NCI-H526 (cell line): ENCODE measurements at places on chromosomes 7 and 10.

GRCh38 chr7:81641873-81642272, 128.0 kb downstream of the HGF start:
- peak; percentile 53 for DNase-seq

DNA sequence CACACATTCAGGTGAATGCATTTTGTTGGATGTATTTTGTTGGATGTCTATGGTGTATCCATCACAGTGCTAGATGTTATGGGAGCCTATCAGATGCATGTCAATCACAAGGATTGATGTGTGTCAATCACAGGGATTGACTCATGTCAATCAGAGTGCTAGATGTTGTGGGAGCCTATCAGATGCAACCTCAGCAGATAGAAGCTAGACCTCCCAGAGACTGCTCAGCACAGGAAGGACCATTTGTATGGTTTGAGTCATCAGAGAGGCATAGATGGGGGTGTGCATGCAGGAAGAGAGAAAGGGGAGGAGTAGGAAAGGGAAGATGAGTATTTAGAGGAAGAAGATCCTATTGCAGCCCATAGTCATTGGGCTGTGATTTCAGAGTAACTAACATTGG, 48.3 kb upstream of the PITRM1 start:
- no peak for DNase-seq

DNA sequence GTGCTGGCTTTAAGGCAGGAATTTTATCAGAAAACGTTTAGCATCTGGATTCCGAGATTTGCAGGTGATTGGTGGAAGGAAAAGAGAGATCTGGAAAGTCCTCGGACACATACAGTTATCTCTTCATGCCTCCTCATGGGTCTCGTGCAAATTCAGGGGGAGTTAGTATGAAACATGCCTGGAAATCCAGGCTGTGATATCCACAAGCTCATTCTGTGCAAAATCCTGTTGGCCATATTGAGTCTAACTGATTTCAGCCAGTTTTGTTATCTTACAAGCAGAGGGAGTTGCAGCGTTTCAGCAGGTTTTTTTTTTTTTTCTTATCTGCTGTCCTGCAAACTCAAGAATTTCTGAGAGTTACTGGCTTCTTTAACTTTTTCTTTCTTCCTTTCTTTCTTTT, 411.5 kb downstream of the GALNT17 start:
- no peak for DNase-seq

GRCh38 chr10:31515819-31516402, 196.9 kb downstream of the ZEB1 start:
- DNase-seq = peak; percentile 64

- peak; percentile 54 for DNase-seq
These were observed 118.2 kb downstream of the CDK6 start for GRCh38 chr7:92717993-92718716.

DNA sequence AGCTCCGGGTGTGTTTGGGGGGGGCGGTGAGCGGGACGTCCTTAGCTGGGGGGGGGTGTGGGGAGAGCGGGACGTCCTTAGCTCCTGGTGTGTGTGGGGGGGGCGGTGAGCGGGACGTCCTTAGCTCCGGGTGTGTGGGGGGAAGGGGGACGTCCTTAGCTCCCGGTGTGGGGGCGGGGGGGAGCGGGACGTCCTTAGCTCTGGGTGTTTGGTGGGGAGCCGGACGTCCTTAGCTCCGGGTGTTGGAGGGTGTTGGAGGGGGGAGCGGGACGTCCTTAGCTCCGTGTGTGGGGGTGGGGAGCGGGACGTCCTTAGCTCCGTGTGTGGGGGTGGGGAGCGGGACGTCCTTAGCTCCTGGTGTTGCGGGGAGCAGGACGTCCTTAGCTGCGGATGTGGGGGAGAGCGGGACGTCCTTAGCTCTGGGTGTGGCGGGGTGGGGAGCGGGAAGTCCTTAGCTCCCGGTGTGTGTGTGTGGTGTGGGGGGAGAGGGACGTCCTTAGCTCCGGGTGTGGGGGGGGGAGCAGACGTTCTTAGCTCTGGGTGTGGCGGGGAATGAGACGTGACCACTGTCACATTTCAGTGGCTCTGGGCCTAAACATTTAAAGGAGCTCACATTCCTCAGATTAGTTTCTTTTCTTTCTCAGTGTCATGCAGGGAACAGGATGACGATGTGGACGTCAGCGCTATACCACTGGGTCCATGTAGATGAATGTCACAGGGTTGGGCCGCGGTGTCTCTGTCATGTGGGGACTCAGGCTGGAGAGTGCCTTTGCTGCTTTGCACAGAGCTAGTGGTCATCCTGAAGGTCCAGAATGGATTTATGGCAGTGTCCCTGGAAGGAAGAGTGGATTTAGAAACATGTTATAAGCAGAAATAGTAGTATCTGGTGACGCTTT, 7.5 kb downstream of the DYNC2I1 start:
- DNase-seq = no peak

DNA sequence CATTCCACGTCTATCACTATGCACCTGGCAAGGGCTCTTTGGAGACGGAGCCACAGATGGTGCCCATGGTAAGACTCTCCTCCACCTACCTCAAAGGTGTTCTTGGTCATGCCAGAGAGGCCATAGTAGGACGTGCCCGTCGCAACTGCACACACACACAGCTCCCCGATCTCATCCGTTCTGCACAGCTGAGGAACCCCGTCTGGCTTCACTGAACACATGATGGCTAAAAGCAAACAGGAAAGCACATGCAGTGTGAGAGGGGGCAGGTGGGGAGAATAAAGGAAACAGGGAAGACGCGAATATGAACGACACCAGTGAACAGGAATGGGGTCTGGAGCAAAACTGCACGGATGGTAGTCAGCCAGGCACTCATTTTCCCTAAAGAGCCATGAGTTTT, 230.9 kb downstream of the ZMYND11 start:
- no peak for DNase-seq

DNA sequence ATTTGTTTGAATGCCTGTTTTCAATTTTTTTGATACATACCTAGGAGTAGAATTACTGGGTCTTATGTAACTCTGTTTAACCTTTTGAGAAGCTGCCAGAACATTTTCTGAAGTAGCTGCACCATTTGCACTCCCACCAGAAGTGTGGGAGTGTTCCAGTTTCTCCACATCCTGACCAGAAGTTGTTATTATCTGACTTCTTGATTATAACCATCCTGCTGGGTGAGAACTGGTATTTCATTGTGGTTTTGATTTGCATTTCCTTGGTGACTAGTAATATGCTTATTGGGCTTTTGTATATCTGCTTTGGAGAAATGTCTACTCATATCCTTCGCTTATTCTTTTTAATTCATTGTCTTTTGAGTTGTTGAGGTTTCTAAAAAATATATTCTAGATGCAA, 117.2 kb upstream of the GLCCI1 start:
- DNase-seq = no peak

GRCh38 chr7:130921391-130922180, 187.6 kb upstream of the KLF14 start:
- DNase-seq = no peak

DNA sequence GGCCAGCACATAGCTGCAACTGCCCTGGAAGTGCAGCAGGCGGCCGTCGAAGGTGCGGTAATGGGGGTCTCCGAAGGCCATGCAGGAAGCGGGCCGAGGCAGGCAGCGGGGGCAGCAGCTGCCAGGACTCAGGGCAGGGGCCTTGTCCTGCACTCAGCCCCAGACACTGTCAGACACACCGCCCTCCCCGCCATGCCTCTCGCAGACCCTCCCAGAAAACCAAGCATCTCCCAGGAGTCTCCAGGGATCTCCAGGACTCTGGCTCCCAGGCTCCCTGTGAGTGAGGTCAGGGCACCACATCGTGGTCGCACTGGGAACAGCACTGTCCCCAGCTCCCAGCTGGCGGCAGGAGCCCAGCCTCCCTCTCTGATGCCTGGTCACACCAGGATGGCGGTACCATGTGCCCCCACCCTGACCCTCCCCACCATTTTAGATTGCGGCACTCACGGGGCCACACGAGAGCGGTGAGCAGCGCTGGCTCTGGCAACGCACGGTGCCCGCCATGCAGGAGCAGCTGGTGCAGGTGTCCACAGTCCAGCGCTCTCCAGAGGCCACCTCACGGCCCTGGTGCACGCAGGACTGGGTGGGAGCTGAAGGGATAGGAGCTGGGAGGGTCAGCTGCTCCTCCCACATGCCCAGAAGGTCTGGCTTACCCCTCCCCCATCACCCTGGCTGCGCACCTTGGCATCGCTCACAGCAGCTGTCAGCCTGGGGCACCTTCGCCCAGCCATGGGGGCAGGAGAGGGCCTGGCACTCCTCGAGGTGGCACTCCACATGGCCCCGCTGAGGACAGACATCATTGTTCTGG, 17.5 kb downstream of the ATP6V1F start:
- peak; percentile 54 for DNase-seq

GRCh38 chr7:106599343-106599698, 61.6 kb downstream of the CCDC71L start:
- DNase-seq = peak; percentile 74

DNA sequence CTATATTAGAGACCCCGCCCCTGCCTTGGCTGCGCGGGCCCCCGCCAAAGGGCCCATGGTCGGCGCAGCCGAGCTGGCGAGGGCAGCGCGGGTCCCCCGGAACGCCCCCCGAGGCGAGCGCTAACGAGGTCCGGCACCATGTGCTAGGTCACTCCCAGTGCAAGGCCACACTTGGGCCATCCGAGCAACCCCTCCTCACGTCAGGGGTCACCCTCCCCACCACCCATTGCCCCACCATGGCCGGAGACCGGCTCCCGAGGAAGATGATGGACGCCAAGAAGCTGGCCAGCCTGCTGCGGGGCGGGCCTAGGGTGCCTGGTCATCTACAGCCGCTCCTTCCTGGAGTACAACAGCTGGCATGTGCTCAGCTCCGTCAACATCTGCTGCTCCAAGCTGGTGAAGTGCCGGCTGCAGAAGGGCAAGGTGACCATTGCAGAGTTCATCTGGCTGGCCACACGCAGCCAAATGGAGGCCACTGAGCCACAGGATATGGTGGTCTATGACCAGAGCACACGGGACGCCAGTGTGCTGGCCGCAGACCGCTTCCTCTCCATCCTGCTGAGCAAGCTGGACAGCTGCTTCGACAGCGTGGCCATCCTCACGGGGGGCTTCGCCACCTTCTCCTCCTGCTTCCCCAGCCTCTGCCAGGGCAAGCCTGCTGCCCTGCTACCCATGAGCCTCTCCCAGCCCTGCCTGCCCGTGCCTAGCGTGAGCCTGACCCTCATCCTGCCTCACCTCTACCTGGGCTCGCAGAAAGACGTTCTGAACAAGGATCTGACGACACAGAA, 12.4 kb upstream of the SEC24C start:
- no peak for DNase-seq

- peak; percentile 24 for DNase-seq
These were observed 403.4 kb downstream of the DNAJB9 start for GRCh38 chr7:108973075-108973474.

DNA sequence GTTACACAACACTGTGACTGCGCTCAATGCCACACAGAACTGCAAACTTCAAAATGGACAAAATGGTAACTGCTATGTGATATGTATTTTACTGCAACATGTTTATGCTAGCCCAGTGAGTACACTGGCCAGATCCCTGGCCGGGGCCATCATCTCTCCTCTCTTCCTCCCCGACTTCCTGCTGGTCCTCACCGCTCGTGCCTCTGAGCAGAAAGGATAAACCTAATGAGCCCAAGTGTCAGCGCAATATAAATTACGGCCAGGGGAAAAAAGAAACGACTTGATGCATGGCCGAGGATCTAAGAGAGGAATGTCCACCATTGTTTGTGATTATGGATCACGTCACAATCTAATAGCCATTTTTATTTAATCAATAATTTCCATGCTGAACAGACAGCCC, 225.2 kb downstream of the GLI3 start:
- DNase-seq = no peak

DNA sequence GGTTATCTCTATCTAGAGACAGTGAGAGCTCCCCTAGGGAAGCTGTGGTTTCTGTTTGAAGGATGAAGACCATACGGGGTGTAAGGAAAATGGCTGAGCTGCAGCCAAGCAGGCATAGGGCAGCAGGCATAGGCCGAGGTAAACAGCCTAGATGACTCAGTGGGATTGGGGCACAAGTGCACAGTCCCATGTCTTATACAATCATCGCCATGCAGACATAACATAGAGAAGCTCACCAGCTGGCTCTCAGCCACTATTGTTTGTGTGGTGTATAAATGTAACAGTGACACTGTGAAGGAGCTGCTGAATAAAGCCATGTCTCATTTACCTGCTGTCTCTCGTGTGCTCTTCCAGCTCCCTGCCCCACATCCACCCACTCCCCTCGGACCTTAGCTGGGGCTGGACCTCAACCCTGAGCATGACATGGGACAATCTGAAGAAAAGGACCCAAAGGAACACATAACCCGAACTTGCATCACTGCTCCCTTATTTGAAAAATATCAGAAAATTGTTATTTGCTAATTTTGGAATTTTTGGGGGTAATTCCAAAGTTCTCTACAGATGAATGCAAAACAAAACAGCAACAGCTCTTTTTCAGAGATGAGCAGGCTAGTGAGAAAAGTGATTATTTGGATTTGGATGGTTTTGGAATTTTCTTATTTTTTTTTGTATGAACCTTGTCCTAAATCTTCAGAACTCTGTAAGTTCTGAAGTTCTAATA, 582.7 kb downstream of the REEP3 start:
- no peak for DNase-seq

- DNase-seq = no peak
These were observed 445.3 kb upstream of the MGMT start for GRCh38 chr10:129021594-129022304.

GRCh38 chr10:70425096-70425495, 16.4 kb downstream of the NODAL start:
- DNase-seq = no peak

- DNase-seq = peak; percentile 48
These were observed 3.0 kb downstream of the VOPP1 start for GRCh38 chr7:55569269-55569663.

DNA sequence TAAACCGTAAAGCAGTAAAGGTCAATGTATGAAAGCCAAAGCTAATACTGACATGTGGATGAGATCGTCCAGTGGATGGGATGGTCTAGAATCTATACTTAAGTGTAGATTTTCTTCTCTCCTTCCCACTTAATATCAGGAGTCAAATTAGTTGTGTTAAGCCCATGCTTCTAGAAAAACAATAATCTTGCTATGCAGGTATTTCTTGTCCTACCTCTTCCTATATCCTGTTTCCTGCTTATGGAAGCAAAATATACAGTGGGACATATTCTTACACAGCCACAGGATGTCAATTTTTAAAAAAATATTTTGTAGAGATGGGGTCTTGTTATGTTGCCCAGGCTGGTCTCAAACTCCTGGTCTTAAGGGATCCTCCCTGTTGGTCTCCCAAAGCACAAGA, 27.5 kb downstream of the CPEB3 start:
- no peak for DNase-seq

DNA sequence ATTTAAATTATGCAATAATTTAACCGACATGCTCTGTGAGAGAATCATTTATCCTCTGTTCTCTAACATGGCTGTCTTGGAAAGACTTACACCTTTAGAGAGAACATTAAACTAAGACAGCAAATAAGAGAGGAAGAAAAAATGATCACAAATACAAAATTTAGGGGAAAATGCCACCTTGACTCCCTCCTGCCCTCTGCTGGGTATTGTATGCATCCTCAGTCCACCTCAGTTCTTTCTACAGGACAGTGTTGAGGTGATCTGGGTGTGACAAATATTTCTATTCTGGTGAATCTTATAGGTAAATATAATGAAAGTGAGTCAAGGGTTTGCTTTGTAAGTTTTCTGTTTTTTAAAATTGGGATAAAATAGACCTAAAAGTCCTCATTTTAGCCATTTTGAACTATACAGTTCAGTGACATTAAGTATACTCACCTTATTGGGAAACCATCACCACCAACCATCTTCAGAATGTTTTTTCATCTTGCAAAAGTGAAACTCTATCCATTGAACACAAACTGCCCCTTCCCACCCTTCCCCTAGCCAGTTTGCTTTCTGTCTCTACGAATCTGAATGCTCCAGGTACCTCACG, 61.5 kb upstream of the ELMO1 start:
- no peak for DNase-seq
